ENCODE measurements at places on chromosomes 2 and 18. TPM values are rescaled to one million over a fixed set of nuclear protein-coding genes. Genes with fewer than 3 reads are reported as not detected.
A peak's percentile ranks its signal among the peaks of the same experiment; 100 is the strongest.

DNA sequence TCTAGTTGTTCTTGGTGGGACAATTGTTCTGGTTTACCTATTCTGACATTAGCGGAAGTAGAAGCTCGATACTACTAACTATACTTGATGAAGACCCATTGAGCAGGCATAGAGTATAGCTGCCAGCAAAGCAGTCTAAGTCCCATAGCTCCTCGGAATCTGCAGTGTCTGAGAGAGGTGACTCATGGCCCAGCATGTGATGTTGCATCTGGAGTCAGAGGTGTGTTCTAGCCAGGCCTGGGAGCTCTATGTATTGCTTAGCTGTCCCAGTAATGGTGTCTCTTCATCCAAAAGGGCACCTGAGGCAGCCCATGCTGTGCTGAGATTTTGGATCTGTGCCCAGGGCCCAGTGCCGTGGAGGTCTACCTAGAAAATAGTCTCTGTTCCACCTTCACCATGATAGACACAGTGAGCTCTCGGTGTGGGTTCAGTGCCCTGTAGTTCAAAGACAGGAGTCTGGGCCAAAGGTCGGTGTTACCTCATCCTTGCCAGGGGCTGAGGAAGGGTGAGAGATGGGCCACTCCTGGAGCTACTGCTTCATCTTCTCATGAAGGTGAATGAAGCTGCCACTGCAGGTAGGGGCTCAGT lies 47.3 kb downstream of the MEX3C start:
- DNase-seq, result peak; percentile 58

The NCKAP5 gene
- total RNA-seq, result 3.8 TPM

DNA sequence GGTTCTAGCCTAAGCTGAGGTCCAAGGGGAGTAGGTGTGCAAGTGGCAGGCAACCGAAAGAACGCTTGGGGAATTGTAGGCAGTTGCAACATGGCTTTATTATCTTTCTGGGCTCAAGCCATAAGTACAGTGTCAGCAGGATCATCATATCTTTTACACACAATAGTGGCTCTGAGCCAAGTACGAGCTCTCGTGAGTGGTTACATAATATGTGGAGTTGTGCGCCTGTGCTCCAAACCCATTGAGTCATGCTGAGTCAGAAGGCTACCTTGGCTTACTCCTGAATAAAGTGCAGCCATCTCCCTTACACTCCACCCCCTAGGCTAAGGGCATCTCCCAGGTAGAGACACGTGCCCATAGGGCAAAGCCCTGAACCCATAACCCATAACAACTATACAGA lies 233.9 kb downstream of the SATB2 start:
- DNase-seq, result no peak

DNA sequence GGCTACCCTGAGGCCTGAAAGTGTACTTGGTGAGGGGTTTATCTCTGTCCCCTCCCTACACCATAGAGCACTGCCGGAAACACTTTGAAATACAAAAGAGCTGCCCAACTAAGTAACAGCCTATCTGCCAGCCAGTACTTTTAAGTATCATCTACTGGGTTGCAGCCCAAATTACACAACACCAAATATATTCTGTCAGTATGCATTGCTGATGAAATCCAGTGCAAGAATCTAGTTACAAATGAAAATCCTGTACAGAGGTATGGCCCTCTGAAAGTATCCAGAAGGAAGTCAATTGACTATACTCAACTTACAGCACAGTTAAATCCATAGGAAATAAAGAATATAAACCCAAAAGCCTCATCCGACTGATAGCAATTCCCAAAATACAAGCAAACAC lies 280.8 kb downstream of the CCDC85A start:
- DNase-seq, result no peak

DNA sequence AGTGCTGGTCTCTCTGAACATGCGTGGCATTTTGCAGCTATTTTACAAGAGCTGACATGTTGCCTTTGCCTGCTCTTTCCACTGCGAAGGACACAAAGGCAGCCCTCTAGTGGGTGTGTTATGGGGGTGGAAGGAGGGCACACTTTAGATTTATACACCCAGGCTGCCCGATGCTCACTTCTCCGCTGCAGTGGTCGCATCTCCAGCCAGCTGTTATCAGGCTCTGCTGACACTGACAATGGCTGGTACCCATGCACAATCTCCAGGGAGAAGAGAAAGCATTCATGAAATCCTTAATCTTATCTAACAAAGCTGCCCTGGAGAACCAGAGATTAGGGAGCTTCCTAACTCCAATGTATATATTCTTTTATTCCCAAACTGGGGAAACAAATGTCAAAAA lies 113.5 kb downstream of the EPHA4 start:
- no peak for DNase-seq

DNA sequence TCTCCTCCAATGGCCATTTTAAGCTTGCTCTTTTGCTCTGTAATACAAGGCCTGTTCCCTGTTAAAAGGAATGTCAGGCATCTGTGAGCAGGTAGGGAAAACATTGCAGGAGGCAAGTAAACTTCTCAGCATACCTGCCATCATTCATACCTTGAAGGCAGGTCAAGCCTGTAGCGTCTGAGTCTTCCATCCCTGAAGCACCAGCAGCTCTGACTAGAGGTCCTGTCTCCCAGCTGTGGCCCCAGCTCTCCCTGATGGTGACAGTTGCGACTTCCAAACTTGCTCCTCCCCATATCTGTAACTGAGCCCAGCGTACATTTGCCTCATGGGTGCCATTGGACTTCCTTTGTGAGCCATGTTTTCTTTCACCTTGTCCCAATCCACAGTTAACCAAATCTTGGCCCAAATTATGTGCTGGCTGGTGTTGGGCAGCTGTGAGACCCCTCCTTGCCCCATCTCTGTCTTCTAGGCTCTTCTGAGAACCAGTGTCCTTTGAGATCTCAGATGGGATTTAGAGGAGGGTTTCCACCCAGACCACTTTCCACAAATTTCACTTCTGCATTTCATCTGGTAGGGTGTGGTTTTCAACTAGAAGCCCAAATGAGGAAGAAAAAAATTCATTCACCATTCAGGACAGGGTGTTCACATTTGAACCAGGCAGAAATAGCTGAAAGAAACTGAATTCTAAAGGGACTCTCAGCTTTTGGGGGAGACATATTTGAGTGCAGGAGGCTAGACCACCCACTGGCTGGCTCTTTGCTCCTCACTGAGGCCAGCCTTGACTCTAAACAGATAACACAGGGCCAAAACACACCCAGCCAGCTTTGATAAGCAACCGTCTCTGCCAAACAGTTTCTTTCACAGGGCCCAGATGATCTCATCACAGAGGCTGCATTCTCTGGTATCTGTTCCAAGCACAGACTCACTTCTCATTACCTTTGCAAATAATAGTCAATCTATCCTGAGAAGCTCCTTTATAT lies 66.4 kb upstream of the MSH2 start:
- DNase-seq, result no peak

The ZAP70 gene
- not detected for total RNA-seq

DNA sequence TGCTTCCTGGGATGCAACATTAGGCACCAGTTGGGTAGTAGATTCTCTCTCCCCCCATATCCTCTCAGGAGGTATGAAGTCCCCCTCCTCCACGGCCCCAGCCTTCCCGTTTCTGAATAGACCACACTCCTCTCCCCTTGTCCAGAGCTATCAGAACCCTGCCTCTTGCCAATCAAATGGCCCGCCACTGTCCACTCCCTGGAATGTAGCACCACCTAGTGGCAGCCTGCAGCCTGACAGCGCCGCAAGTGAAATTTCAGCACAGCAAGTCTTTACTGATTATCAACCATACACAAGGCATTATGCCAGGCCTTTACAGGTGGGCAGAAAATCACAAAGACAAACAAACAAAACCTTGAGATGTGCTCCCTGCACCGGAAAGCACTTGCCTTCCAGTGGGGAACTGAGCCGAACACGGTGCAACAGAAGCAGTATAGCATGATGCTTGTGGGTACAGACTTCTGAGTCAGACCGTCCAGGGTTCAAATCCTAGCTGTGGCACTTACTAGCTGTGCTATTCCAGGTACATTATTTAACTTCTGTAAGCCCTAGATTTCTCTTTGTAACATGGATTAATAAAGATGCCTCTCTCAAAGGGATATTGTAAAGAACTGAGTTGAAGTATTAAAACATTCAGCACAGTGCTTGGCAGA lies 174.0 kb downstream of the SMAD2 start:
- peak; percentile 41 for DNase-seq

DNA sequence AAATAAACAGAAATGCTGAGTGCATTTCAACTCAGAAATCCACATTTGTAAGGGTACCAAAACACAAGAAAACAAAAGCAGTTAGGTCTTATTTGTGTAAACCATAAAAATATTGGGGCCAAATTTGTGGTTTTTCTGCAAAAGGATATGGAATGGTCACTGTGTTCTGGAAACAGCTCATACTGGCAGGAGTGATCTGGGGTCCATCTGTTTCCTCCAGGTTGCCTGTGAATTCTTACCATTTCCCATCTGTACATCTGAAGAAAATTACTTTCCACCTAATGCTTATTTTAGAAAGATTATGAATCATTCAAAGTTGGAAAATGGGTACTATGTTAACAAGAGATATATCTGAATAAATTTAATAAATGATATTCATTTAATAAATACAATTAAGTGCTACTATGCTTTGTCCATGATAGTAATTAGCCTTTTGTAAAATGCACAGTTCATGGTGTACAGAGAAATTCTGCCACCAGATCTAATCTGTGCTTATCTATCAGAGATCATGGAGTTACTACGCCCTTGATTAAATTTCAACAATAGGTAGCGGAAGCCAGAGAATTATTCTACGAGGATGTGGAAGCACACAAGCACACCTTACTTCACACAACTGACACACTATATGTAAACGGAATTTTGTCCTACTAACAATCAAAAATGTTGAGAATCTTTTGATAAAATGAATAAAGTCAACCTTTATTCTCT lies 10.9 kb downstream of the ALS2 start:
- DNase-seq, result no peak

DNA sequence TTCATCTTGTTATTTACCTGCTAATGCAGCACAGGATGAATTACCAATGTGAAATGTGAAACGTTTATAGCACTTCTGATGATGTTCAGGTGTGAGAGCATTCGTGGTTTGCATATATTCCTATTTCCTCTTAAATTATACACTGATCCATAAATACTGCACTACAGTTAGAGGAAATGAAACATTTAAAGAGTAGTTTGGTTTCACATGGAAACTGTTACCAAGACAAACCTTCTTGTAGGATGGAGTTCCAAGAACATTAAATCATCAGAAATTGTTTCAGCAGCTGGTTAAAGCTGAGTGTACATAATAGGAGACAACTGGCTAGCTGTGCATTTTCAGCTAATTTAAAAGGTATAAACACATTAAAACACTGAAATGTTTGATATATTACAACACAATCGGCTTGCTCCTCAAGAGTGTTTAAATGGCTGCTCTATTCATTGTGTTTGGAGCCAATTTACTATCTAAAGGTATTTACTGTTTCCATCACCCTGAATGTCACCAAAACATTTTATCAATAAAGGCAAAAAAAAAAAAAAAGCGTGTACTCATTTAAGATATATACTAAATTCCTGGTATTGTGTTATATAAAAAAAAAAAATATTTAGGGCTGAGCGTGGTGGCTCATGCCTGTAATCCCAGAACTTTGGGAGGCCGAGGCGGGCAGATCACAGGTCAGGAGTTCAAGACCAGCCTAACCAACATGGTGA lies 100.6 kb downstream of the DYM start:
- peak; percentile 81 for DNase-seq

DNA sequence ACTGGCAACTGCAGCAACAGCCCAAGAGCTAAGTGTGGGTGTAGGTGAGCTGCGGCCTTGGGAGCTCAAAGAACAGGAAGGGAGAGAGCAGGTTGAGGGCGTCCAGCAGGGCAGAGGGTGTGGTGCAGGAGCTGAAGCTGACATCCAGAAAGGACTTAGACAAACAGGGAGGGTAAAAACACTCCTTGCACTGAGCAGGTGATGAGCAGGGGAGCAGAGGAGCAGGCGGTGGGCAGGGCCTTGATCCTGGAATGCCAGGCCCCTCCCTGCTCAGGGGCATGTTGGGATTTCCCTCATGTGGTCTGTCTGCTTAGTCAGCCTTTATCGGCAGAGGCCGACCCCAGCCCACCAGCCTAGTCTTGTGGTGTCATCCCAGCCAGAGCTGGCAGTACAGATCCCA lies 63.6 kb downstream of the VSNL1 start:
- DNase-seq, result no peak

The AMMECR1L gene
- 14.9 TPM for total RNA-seq

DNA sequence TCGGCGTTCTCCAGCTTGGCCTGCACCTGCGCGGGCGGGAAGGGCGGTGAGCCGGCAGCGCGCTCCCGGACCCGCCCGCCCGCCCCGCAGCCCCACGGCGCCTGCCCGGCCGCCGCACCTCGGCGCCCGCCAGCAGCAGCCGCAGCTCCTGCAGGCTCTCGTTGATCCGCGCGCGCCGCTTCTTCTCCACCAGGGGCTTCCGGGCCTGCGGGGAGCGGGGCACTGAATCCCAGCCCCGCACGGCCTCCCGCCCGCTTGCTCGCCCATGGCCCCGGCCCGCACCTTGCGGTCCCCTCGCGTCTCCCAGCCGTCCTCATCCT lies 335 bp downstream of the HES6 start:
- DNase-seq, result no peak

DNA sequence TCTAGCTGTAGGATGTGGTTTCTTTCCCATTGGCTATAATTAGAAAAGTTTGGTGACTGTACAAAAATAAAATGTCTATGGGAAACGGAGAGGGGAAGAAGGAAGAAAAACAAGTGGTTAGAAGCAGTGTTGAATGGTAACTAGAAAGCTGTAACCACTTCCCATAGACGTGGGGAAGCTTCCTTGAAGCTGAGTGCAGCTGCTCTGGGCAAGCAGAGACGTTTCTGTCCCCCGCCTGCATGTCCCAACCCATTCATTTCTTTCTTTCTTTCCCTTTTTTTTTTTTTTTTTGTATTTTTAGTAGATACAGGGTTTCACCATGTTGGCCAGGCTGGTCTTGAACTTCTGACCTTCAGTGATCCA lies 367.8 kb upstream of the HS6ST1 start:
- DNase-seq, result no peak

GRCh38 chr2:118939994-118940393 lies 2.0 kb upstream of the MARCO start:
- no peak for DNase-seq

The TSPYL6 gene
- not detected for total RNA-seq

The KCNJ13 gene
- not detected for total RNA-seq

GRCh38 chr2:206079699-206080465 lies 6.1 kb downstream of the INO80D start:
- no peak for DNase-seq

- DNase-seq, result no peak
Measured at GRCh38 chr2:218257390-218257981, 3.3 kb upstream of the GPBAR1 start.

GRCh38 chr2:86704459-86704971 lies 15.6 kb upstream of the RMND5A start:
- DNase-seq, result peak; percentile 80

GRCh38 chr18:53093636-53094035 lies 753.6 kb downstream of the DCC start:
- DNase-seq, result no peak

- peak; percentile 58 for DNase-seq
Measured at GRCh38 chr2:32946314-32947075, at the start of gene LTBP1. LTBP1 (plus strand) TSS chr2:32946953; CDS start chr2:32947325, 372 bp downstream.

GRCh38 chr2:187034434-187034833 lies 185.5 kb upstream of the ZSWIM2 start:
- no peak for DNase-seq
